Right cardiac atrium (tissue), 5 donors: ENCODE measurements at places on chromosomes 2 and 18. TPM values are rescaled to one million over a fixed set of nuclear protein-coding genes. Genes with fewer than 3 reads are reported as not detected.

IL36G gene
- polyA plus RNA-seq, result not detected

RNF25 gene
- 14.7 TPM for polyA plus RNA-seq

CDH2 gene
- polyA plus RNA-seq, result 75.6 TPM

CRYBA2 gene
- polyA plus RNA-seq, result not detected

RND3 gene
- polyA plus RNA-seq, result 16.4 TPM

ARHGAP28 gene
- polyA plus RNA-seq, result 0.93 TPM

CNRIP1 gene
- polyA plus RNA-seq, result 16.8 TPM

GTF2A1L gene
- polyA plus RNA-seq, result not detected

EHD3 gene
- polyA plus RNA-seq, result 7.4 TPM

AQP12B gene
- polyA plus RNA-seq, result not detected

CXCR1 gene
- polyA plus RNA-seq, result 0.09 TPM

STPG4 gene
- not detected for polyA plus RNA-seq

NR4A2 gene
- 22.7 TPM for polyA plus RNA-seq

ALPG gene
- polyA plus RNA-seq, result not detected

CCDC102B gene
- polyA plus RNA-seq, result 5.8 TPM

CNDP1 gene
- 0.05 TPM for polyA plus RNA-seq

ANKRD39 gene
- polyA plus RNA-seq, result 23.3 TPM

ARMC9 gene
- polyA plus RNA-seq, result 1.3 TPM

PLEK gene
- 1.3 TPM for polyA plus RNA-seq

CROCC2 gene
- not detected for polyA plus RNA-seq

LAPTM4A gene
- polyA plus RNA-seq, result 224 TPM

UPP2 gene
- not detected for polyA plus RNA-seq

OR6B2 gene
- not detected for polyA plus RNA-seq

CCDC74A gene
- 1.5 TPM for polyA plus RNA-seq

HTR2B gene
- 2.3 TPM for polyA plus RNA-seq

HOXD3 gene
- 0.16 TPM for polyA plus RNA-seq

GAREM2 gene
- 1.9 TPM for polyA plus RNA-seq

ACADL gene
- polyA plus RNA-seq, result 2.8 TPM

UGGT1 gene
- 9.1 TPM for polyA plus RNA-seq

ARHGAP15 gene
- polyA plus RNA-seq, result 8.2 TPM

FAM161A gene
- 1.1 TPM for polyA plus RNA-seq

ECEL1 gene
- 0.05 TPM for polyA plus RNA-seq

L3MBTL4 gene
- polyA plus RNA-seq, result 4.9 TPM

NHEJ1 gene
- polyA plus RNA-seq, result 5.6 TPM

COL3A1 gene
- polyA plus RNA-seq, result 48.2 TPM

PCARE gene
- polyA plus RNA-seq, result 1.1 TPM

LRRTM1 gene
- 0.72 TPM for polyA plus RNA-seq

CAVIN2 gene
- 76.0 TPM for polyA plus RNA-seq

PLA2R1 gene
- polyA plus RNA-seq, result 1.8 TPM

LIMS1 gene
- polyA plus RNA-seq, result 21.4 TPM

PKDCC gene
- polyA plus RNA-seq, result 145 TPM

CNOT9 gene
- polyA plus RNA-seq, result 14.5 TPM
